Bronchial smooth muscle cell (primary cell): ENCODE measurements at places on chromosomes 1 and 21. TPM values are rescaled to one million over a fixed set of nuclear protein-coding genes. Genes with fewer than 3 reads are reported as not detected.

Gene VASH2
- total RNA-seq: 1.1 and 3.7 TPM in 2 replicates

Gene DTL
- total RNA-seq: 0.17 and 1.4 TPM in 2 replicates

Gene TMEM51
- 2.8 and 4.1 TPM in 2 replicates for total RNA-seq

Gene GJA5
- under 0.01 TPM in 1 of 2 replicates, not detected in the other for total RNA-seq

Gene LCE1D
- total RNA-seq: not detected in 2 replicates

Gene FAM72A
- 3.3 and 3.4 TPM in 2 replicates for total RNA-seq

Gene SPRR5
- not detected in 2 replicates for total RNA-seq

Gene CFHR2
- not detected in 2 replicates for total RNA-seq

Gene BSND
- not detected in 2 replicates for total RNA-seq

Gene ACTN2
- under 0.01 TPM in 1 of 2 replicates, not detected in the other for total RNA-seq

Gene GJC2
- total RNA-seq: 4.7 and 10.1 TPM in 2 replicates

Gene AMY2A
- total RNA-seq: 0.09 TPM in 1 of 2 replicates, not detected in the other
